ENCODE measurements at places on chromosomes 6 and 20.
A peak's percentile ranks its signal among the peaks of the same experiment; 100 is the strongest.

DNA sequence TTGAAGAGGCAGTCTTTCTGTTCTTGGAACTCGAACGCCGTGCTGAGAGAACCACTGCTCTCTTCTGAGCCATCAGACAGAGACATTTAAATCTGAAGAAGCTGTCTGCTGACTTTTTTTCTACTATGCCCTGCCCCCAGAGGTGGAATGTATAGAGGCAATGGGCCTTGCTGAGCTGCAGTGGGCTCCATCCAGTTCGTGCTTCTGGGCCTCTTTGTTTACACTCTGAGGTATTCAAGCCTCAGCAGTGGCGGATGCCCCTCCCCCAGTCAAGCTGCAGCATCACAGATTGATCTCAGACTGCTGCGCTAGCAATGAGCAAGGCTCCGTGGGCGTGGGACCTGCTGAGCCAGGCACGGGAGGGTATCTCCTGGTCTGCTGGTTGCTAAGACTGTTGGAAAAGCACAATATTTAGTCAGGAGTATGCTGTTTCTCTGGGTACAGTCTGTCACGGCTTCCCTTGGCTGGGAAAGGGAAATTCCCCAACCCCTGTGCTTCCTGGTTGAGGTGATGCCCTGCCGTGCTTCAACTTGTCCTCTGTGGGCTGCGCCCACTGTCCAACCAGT lies 526.8 kb downstream of the CD109 start:
- DNase-seq = peak; percentile 24

DNA sequence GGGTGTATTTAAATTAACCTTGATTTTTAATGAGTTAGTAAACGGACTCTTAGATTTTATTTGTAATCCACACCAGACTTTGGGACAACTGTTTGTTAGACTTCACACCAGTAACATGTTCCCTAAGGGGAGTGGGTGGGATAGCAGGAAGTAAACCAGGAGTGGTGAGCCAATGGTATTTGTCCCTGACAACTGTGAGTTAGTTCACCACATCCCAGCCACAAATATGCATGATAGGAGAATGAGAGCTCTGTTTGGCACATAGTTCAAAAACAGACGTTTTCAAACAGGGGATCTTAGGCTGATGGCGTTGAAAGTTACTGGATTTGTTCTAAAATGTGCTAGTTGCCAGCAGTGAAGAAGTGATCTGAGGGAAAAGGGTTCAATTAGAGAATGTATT lies 18.7 kb upstream of the COL10A1 start:
- DNase-seq = peak; percentile 17

- DNase-seq = no peak
Measured at GRCh38 chr6:163825033-163825432, 410.5 kb downstream of the QKI start.

DNA sequence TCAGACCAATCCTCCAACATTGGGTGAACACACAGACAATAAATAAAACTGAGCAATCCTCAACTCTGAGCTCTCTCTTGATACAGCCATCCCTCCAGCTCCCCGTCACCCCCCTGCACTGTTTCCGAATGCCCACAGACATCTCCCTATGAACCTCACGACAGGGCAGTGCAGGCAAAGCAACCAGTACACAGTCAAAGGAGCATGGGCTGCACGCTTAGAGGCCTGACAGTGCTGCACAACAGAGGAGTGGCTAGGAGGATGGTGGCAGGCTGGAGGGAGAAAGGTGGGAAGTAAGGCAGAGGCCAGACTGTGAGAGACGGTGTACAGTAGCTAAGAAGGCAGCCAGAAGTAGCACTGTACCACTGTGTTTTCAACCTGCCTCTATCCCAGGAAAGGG lies 24.0 kb downstream of the FYN start:
- no peak for DNase-seq

All from smooth muscle cell of the brain vasculature (primary cell).